ENCODE measurements at places on chromosomes 11 and 22.

- DNase-seq: no peak
Measured at GRCh38 chr11:70525006-70525405, 126.7 kb downstream of the CTTN start.

- no peak for DNase-seq
Measured at GRCh38 chr11:83000381-83000780, 71.3 kb downstream of the RAB30 start.

DNA sequence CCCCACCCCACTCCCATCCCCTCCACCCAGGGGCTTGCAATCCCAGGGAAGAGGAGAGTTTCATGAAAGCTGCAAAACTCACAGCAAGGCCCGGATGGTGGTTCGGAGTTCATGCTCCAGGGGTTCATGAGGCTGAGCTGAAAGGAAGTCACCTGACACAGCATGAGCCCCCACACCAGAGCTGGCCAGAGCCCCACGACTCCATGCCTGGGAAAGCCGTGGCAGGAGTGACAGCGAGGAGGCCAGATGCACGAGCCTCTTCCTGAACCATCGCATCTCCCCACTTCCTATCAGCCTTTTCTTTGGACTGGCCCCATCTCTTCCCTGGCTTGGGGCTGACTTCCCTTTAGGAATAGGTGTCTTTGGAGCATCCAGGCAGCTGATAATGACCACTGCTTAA, 105.8 kb downstream of the ABTB2 start:
- DNase-seq: no peak

GRCh38 chr11:134118006-134118405, 49.1 kb downstream of the JAM3 start:
- no peak for DNase-seq

DNA sequence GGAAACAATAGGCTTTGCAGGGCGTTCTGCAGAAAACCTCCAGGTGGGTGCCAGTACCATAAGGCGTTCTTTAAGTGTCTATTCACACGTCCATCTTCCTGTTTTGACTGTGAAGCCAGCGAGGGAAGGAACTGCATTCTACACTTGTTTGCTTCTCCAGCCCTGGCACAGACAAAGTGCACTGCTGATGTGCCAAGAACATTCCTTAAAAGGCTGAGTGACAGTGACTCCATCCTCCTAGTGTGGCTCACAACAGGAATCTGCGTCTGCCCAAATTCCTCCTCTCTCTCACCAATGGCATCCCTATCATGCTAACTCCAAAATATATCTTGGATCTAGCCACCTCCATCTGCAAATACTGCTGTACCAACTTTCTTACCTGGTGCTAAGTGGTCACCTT, 407.4 kb upstream of the SYN3 start:
- no peak for DNase-seq

DNA sequence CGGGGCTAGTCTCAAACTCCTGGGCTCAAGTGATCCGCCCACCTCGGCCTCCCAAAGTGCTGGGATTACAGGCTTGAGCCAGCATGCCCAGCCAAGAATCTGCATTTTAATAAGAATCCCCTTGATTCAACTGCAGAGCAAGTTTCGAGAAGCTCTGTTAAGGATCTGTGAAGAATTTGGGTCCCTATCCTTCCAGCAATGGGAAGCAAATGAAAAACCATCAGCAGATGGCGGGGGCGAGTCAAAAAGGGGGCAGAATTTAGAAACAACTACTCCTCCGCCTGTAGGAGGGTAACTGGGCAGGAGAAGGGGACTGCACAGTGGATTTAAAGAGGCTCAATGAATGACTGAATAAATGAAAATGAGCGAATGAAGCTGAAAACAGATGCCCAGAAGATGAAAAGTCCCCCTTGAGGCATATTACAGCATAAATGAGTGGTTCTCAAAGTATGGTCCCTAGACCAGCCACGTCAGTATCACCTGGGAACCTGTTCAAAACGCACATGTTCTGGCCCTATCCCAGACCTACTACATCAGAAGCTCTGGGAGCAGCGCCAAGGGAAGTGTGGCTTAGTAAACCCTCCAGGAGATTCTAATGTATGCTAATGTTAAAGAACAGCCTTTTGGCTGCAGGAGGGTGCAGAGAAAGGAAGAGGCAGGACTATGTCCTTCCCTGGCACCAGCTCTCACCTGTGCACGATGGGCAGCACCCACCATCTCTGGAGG, 15.0 kb downstream of the VWCE start:
- no peak for DNase-seq

GRCh38 chr11:8047382-8047781, 33.6 kb upstream of the TUB start:
- DNase-seq: no peak

GRCh38 chr11:102527684-102528083, 2.9 kb downstream of the MMP7 start:
- DNase-seq: no peak

DNA sequence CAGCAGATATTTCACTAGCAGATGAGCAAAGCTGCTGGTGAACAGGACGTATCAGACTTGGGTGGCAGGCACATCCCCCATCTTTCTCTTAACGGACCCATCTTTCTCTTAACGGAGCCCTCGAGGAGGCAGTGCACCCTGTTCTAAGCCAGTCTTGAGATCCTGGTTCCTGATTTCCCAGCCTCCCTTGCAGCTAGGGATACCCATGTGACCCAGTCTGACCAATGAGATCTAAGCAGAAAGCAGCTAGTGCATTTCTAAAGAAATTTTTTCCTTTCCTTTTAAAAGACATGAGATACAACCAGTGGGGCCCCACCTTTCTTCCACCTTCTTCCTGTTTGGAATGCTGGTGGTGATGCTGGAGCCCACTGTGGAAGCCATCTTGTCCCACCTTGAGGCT, 13.6 kb upstream of the ELFN2 start:
- no peak for DNase-seq

DNA sequence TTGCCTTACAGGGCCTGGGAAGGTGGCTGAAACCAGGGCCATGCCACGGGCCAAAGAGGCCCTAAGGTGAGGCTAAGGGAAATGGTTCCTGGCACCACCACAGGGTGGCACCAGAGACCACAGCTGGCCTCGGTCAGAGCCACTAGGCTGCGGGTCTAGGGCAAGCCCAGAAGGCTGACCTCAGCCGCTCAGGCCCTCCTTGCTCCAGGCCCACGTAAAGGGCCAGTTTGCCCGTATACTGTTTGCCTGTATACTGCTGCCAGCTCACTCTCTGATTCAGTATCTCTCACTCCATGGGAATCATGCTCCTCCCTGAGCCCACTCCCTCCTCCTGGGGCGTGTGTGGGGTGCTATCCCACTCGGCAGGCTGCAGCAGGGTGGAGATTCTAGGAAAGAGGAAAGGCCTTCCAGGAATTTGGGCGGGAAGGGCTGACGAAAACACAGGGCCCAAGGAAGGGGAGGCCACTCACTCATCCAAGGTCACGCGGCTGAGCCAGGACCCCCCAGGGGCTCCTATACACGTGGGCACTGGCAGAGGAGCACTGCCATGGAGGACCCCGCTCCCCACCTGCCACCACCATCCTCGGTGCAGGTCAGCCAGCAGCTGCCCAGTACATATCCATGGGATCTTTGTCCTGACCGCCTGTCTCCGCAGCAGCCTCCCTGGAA, 62.4 kb downstream of the NECTIN1 start:
- DNase-seq: peak; percentile 53

DNA sequence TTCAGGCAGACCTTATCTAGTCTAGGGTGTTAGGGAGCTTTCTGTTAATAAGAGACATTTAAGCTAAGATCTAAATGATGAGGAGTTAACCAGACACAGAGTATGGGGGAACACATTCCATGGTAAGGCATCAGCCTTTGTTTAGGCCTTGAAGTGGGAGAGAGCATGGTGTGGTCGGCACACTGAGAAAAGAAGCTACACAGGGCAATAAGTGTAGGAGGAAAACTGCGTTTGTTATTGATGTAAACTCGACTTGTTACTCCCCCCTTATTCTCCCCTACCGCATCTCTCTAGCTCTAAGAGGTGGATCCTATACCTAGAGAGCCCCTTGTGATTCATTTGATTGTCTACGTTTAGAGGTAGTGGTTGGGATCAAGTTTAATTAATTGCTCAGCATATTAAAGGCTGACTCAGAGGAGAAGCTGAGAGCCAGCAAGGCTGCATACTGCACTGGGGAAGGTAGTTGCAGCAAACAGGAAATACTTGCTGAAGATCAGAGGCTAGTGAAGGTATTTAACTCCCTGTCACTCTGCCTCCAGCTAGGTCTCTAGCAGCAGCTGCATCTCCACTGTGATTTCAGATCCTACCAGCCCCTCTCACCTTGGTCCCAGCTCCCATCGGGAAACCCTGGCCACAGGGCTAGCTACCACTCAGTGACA, 86.8 kb upstream of the TEAD1 start:
- DNase-seq: no peak
